ENCODE measurements at places on chromosomes 13 and 19.
A peak's percentile ranks its signal among the peaks of the same experiment; 100 is the strongest.

GRCh38 chr13:35411059-35411744 is 65.3 kb downstream of the MAB21L1 start:
- DNase-seq = no peak

DNA sequence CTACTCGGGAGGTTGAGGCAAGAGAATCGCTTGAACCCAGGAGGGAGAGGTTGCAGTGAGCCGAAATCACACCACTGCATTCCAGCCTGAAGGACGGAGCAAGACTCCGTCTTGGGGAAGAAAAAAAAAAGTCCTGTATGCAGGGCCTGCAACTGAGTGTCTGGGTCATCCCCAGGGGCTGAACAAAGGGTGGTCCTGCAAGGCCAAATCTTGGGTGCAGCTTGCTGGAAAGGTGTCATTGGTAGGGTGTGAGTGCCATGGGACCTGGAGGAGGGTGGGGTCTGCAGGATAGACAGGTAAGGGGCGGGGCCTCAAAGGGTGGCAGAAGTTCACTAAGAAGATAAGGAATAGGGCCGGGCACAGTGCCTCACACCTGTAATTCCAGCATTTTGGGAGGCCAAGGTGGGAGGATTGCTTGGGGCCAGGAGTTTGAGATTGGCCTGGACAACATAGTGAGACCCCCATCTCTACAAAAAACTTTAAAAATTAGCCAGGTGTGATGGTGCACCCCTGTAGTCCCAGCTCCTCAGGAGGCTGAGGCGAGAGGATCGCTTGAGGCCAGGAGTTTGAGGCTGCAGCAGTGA is 31.5 kb downstream of the ZSWIM4 start:
- no peak for DNase-seq

DNA sequence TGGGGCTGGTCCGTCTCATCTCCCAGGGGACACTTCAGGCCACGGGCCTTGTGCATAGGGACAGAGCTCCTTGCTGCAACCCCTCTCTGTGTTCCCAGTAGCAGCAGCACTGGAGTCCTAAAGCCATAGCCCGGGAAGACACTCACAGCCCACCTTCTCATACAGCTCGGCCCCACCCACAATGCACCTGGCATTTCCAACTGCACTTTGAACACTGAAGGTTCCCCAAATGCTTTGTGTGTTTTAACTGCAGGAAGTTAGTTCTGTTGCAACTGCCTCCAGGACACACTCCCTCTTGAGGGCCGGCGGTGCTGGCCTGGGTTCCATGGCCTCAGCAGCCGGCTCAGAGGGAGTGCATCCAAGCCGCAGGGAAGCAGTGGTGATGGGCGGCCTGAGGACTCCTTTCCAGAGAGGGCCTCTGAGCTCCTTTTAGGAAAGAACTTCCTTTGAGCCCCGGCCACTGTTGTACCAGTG is 22.7 kb upstream of the TMEM255B start:
- DNase-seq = no peak

DNA sequence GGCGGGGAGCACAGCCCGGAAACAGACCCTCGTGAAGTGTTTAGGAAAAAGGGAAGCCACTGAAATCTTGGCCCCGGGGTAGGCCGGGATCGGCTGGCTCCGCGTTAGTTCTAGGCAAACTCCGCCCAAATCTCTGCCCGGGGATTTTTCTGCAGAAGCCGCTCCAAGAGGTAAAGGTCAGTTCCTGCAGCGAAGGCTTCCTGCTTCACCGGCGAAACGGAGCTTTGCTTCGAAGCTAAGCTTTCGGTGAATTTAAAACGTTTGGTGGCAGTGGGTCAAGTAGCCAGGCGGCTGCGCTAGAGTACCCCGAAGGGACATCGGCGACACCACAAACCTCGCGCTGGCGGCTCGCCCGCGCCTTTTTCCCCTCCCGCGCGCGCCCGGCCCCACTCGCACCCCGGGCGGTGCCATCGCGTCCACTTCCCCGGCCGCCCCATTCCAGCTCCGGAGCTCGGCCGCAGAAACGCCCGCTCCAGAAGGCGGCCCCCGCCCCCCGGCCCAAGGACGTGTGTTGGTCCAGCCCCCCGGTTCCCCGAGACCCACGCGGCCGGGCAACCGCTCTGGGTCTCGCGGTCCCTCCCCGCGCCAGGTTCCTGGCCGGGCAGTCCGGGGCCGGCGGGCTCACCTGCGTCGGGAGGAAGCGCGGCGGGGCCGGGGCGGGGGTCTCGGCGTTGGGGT is 441 bp downstream of the GJB2 start:
- no peak for DNase-seq

- DNase-seq = peak; percentile 29
Observed at GRCh38 chr13:29529754-29530153, 65.7 kb downstream of the SLC7A1 start.

DNA sequence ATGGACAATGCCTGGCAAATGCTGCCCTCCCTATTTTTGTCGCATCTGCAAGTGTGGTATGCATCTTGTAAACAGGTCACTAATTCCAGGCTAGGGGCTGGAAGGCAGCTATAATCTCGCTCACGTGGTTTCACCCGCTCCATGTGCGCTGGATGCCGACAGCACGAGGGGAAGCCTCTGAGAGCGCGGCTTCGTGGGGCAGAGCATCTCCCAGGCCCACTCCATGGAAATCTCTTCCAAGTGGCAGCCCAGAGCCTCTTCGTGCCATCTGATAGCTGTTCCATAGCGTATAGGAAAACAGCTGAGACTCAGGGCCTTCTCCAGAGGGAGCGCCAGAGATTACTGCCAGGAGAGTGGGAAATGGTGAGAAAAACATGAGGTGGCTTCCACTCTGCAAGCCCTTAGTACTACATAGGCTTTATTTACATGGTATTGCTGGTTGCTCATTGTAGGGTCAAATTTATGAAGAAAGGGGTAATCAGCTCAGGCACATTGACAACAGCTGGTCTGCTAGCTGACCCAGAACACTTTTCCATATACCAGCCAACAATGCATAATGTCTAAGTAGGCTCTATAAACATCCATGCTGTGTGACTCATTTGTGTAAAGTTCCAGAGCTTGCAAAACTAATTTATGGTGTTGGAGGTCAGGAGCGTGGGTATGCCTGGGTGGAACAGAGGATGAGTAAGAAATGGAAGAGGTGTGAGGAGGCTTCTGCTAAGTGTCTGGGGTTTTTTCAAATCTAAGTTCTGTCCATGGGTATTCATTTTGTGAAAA is 165.2 kb downstream of the SHISA2 start:
- DNase-seq = no peak

DNA sequence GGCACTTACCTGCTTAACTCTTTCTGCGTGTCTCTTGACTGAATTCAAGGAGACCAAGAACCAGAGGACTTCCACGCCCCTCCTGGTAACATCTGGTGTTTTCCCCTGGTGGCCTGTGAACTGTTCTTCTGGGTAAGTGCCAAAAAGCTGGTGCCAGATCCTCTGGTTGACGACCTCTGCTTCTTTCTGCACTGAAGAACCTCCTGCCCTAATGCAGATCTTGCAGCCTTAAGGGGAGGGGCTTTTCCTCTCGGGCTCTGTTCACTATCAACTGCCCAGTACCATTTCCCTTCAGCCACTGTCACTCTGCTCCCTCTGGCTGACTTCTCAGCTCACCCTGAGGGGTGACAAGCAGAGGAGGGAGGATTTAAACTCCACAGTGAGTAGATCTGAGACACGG is 6.1 kb upstream of the ERVV-1 start:
- no peak for DNase-seq

GRCh38 chr19:39479916-39480315 is 722 bp upstream of the TIMM50 start:
- no peak for DNase-seq

DNA sequence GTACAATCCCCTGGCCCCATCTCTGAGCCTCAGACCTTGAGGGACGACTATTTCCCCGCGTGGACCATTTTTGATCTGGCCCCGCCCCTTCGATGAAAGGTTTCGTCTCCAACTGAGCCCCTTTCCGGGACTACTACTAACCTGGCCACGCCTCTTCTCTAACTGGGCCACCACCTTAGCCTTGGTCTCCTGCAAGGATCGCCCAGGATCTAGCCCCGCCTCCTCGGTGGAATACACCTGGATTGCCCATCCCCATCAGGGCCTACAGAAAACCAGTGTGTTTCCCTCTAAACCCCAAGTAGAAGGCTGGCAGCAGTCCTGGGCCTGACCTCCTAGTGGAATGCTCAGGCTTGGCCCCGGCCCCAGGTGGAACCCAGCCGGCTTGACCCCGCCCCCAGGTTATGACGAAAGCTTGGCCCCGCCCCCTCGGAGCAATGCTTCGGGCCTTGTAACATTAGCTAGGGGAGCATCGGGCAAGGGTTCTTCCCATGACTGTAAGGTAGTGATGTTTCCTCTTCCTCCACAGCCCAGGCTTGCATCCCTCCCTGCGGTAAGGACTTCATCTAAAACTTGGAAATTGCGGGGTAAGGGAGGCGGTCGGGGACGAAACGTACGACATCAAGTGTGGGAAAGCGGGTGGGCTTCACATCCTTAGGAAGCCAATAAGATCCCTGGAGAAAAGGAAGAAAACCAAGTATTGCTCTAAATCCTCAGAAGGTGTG is 9.1 kb downstream of the SPACA6 start:
- DNase-seq = peak; percentile 60

DNA sequence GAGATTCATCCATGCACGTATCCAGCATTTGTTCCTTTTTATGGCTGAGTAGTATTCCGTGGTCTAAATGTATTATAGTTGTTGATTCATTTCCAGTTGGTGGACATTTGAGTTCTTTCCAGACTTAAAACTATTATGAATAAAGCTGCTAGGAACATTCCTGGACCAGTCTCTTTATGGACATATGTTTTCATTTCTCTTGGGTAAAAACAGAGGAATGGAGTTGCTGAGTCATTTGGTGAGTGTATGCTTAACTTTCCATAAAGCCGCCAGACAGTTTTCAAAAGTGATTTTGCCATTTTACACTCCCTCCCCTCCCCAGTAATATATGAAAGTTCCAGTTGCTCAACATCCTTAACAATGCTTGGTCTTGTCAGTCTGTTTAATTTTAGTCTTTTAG is 116.4 kb downstream of the TSHZ3 start:
- no peak for DNase-seq

DNA sequence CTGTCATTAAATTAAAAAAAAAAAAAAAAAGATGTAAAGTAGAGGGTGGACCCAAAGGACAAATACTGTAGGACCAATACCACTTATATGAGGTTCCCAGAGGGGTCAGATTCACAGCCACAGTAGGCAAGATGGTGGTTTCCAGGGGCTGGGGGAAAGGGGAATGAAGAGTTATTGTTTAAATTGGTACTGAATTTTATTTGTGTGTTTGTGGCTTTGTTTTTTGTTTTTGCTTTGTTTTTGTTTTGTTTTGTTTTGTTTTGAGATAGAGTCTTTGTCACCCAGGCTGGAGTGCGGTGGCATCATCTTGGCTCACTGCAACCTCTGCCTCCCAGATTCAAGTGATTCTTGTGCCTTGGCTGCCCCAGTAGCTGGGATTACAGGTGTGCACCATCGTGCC is 17.9 kb upstream of the LSM14A start:
- DNase-seq = no peak

- no peak for DNase-seq
Observed at GRCh38 chr13:106348075-106348840, 187.2 kb downstream of the EFNB2 start.

GRCh38 chr13:40083841-40084240 is 428.4 kb downstream of the COG6 start:
- no peak for DNase-seq

- no peak for DNase-seq
Observed at GRCh38 chr13:37289212-37289935, 183.9 kb upstream of the CSNK1A1L start.

GRCh38 chr13:46086421-46086922 is 18.4 kb downstream of the CPB2 start:
- DNase-seq = no peak

DNA sequence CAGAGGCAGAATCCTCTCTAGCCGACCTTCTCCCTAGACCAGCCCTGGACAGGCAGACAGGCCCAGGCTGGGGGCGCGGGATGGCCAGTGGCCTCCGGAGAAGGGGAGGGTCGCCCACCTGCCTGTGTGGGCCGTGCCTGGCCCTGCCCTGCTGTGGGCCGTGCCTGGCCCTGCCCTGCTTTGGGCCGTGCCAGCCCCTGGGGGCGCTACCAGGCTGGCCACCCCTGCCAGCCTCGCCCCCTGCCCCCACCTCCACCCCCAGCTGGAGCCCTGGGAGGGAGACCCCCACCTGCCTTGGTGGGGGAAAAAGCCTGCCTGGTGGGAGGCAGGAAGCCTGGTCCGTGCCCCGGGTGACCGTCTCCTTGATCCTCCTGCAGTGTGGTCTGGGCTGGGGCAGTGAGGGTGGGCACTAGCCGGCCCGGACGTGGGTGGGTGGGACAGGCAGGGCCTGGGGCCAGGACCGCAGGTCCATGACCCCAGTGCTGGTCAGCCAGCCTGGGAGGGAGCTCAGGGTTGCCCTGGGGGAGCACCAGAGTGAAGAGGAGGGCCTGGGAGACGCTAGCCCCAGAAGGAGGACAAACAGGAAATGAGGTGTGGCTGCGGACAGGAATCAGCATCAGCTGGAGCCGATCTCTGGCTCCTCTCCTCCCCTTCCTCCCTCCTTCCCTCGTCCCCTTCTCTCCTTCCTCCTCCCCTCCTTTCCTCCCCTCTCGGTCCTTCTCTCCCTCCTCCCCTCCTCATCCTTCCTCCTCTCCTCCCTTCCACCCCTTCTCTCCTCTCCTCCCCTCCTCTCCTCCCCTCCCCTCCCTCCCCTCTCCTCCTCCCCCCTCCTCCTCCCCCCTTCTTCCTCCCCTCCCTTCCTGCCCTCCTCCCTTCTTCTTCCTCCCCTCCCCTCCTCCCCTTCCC is 5.1 kb upstream of the MKNK2 start:
- peak; percentile 53 for DNase-seq

DNA sequence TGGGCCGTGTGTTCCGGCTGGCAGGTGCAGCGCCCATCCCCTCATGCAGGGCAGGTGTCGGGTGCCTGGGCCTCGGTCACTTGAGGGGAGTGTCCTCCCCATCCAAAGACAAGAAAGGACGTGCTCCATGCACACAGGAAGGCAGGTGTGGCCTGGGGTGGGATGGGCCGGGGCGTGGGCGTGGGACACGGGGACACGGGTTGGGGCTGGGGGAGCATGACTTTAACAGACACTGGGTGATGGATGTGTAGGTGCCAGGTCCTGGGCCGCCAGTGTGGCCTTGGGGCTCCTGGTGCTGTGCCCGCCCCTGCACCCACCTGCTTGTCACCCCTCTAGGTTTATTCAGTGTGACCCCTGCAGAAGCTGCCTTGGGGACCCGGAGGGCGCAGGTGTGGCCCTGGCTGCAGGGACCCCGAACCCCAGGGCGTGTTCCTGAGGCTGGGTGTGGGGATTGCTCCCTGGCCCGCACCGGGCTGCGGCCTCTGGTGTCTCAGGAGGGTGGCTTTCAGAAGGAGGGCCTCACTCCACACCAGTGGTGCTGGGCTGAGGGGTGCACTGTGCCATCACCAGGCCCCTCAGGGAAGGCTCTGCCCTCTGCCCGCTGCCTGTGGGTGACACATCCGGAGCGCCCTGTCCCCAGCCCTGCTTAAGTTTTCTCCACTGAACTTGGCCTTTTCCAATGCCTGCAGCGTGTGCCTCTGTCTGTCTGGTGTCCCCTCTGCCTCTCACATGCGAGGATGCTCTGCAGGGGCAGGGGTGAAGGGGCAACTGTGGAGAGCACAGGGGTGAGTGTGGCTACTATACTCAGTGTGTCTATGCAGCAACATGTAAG is 5.2 kb downstream of the TMEM255B start:
- DNase-seq = no peak

- DNase-seq = no peak
Observed at GRCh38 chr13:28355046-28355821, 139.7 kb downstream of the FLT1 start.

- DNase-seq = no peak
Observed at GRCh38 chr13:53004573-53004972, 24.0 kb upstream of the OLFM4 start.
